Activated CD4-positive, alpha-beta T cell treated with anti-CD3 and anti-CD28 coated beads, Interleukin-2, amount 10 ng/mL, durations not matched to agents 7 days and 5 days (primary cell): ENCODE measurements at places on chromosomes 4 and X.

- DNase-seq = no peak
These were observed 24.2 kb upstream of the CAMK2D start for GRCh38 chr4:113785781-113786180.

GRCh38 chr4:124641715-124642381 lies 70.7 kb downstream of the ANKRD50 start:
- DNase-seq = no peak

- DNase-seq = no peak
These were observed 22.6 kb downstream of the RASSF6 start for GRCh38 chr4:73597594-73597993.

- DNase-seq = no peak
These were observed 8.0 kb downstream of the LGI2 start for GRCh38 chr4:25022766-25023165.
